ENCODE measurements at places on chromosomes 3 and 15. TPM values are rescaled to one million over a fixed set of nuclear protein-coding genes. Genes with fewer than 3 reads are reported as not detected.

The THRB gene
- total RNA-seq: 1.0 TPM

DNA sequence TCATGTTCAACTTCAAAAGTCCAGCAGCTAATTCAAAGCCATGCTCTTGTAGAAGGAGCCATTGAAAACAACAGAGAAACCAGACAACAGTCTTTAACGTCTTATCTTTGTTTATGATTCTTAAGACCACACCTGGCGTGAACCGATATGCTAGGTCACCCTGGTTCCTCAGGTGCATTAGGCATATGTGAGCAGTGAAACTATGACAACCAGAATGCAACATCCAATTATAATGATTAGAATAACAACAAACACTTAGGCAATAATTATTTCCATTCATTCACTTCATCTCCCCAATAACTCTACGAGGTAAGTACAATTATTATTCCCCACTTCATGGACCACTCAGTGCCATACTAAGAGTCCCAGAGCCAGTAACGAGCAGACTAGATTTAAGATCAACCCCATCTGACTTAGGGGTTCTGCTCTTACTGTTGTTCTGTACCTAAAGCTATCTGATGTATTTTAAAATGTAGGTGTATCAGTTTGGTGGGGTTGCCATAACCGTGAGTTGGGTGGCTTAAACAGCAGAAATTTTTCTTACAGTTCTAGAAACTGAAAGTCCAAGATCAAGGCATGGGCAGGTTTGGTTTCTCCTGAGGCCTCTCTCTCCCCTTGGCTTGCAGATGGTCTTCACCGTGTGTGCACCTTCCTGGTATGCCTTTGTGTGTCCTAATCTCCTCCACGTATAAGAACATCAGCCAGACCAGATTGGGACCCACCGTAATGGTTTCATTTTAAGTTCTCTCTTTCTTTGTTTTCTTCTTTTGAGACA lies 997.8 kb upstream of the CFAP20DC start:
- DNase-seq: no peak

The CLSTN2 gene
- total RNA-seq: 0.15 TPM

The CADPS gene
- total RNA-seq: 7.1 TPM

The CYP1A2 gene
- not detected for total RNA-seq

The DYNLT2B gene
- 5.8 TPM for total RNA-seq

DNA sequence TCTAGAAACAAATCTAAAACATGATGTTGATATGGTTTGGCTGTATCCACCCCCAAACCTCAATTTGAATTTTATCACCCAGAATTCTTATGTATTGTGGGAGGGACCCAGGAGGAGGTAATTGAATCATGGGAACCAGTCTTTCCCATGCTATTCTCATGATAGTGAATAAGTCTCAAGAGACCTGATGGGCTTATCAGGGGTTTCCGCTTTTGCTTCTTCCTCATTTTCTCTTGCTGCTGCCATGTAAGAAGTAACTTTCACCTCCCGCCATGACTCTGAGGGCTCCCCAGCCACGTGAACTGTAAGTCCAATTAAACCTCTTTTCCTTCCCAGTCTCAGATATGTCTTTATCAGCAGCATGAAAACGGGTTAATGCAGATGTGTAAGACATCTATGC lies 232.7 kb upstream of the ONECUT1 start:
- DNase-seq: no peak

The BNC1 gene
- not detected for total RNA-seq

The MITF gene
- total RNA-seq: 0.30 TPM
